Retinal pigment epithelial cell (primary cell): ENCODE measurements at places on chromosomes 5 and 9.
A peak's percentile ranks its signal among the peaks of the same experiment; 100 is the strongest.

- no peak for DNase-seq
Measured at GRCh38 chr9:117413346-117414219, 1.3 kb downstream of the ASTN2 start.

GRCh38 chr5:150022158-150022531 lies 21.6 kb downstream of the HMGXB3 start:
- peak; percentile 94 for DNase-seq

GRCh38 chr5:169442403-169442874 lies 141.1 kb upstream of the SPDL1 start:
- DNase-seq, result no peak

DNA sequence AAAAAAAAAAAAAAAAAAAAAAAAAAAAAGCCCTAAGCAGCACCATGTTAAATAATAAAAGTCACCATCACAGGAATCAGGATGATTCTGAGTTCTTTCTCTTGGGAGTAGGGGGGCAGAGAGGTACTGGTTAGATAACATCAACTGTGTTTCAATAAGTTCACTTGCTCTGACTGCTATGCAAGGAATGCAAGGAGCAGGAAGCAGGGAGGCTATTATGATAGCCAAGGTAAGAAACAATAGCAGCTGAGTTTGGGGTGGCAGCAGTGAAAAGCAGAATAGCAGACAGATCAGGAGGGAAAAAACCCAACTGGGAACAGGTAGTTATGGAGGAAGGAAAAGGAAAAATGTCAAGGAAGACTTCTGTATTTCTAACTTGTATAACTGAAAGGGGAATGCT lies 8.2 kb downstream of the CEP120 start:
- no peak for DNase-seq

DNA sequence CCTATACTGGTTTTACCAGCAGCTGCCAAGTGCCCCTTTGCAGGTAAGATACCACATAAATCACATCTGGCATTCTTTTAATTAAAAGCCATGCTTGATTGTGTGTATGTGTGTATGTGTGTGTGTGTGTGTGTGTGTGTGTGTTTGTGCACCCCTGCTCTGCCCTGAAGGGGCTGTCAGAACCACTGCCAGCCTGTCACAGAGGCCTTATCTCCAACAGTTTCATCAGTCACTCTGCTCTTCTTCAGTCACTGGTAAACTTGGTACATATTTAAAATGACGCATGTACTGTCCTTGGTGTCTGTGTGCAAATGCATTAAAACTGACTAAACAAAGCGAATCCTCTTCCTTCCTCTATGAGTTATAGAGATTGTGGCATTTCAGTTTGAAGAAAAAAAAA lies 19.0 kb upstream of the NR5A1 start:
- DNase-seq, result no peak

DNA sequence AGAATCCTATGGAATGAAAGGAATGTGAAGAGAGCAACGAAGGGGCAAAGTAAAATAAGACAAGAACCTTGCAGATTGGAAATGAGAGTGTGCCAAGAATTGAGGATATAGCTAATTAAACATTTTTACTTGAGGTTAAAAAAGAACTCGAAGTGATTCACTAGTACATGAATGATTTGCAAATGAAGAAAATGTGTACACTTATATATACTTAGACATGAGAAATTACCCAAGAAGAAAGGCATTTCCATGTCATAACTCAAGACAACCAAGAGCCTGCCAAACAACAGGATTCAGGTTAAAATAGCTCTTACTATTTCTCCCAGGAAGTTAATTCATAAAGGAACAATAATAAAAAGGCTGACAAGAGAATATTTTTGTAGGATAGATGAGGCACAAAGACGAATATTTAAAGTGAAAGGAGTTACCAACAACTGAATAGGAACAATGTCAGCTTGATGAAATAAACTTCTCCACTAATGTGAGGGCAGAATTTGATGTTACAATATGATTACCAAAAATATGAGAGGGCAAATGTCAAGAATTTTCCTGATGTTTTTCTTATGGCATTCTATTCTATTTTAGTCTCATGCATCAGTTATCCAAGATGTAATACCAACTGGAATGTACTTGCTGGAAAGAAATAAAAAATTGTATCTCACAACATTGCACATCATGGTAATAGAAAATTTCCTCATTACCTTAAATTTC lies 18.9 kb upstream of the NPR3 start:
- DNase-seq, result peak; percentile 66
